NCI-H446 treated with DMSO at 0.1 percent for 48 hours (cell line): ENCODE measurements at places on chromosomes 6 and 20.
A peak's percentile ranks its signal among the peaks of the same experiment; 100 is the strongest.

- DNase-seq, result no peak
Observed at GRCh38 chr20:61052195-61052750, 199.8 kb upstream of the CDH4 start.

DNA sequence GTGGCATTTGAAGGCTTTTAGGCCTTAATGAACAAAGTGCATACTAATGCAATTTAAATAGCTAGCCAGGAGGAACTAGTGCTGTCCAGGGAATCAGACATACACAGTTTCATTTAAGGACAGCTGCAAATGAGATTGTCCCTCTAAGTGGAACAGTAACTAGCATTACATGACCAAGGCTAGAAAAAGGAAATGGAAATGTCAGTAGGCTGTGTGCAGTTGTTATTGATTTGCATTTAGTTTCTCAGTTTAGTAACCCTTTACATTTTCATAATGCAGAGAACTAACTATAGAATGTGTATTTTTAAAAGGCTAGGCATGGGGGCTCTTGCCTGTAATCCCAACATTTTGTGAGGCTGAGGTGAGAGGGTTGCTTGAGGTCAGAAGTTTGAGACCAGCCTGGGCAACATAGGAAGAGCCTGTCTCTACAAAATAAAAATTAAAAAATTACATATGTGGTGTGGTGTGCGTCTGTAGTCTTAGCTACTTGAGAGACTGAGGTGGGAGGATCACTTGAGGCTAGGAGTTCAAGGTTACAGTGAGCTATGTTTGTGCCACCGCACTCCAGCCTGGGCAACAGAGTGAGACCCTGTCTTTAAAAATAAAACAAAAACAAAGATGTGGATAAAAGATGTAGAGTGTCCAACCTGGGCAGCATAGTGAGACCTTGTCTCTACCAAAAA is 468.0 kb downstream of the UTRN start:
- DNase-seq, result no peak

DNA sequence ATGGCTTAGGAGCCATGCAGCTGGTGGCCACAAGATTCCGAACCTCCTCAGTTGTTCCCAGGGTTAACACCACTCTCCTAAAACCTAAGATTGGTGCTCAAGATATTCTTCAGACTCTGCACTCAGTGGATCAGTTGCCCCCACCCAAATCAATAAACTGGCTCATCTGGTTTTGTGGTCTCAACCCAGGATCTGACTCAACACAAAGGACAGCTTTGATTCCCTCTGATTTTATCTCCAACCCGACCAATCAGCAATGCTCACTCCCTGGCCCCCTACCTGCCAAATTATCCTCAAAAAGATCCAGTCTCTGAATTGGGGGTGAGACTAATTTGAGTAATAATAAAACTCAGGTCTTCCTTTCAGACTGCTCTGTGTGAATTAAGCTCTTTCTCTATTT is 137.5 kb downstream of the EYS start:
- DNase-seq, result no peak

- peak; percentile 69 for DNase-seq
Observed at GRCh38 chr6:133973109-133973971, 20.3 kb downstream of the TBPL1 start.

- no peak for DNase-seq
Observed at GRCh38 chr6:98640366-98640765, 194.0 kb upstream of the POU3F2 start.
